ENCODE measurements at places on chromosomes 5 and 9.

- peak; percentile 5 for DNase-seq
Measured at GRCh38 chr9:20658677-20659473, 25.2 kb upstream of the FOCAD start.

DNA sequence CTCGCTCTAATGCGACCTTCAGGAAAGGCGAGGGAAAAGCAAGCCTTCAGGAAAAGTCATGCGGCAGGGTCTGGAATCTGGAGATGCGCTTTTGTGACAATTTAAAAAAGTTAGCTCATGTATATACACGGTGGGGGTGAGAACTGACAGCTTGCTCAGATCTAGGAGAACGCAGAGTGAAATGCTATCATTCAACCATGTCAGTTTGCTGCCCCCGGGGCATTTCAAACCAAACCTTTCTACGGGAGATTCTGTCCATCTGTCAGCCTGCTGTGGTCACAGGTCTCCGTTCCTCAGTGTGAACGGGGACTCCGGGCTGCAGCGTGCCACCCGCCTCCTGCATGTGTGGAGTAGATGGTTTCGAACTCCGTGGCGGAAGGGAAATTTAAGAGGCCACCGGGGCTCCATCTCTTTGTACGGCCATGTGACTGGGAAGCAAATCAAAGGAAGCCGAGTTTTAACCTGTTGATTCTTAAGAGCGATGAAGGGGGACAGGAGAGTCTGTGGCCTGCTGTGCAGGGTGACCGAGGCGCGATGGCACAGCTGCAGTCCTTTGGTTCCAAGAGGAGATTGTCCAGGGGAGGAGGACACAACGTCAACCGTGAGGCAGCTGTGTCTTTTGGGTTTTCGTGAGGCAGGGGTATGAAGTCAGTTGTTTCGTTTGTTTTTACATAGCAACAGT lies 45.9 kb downstream of the OTULIN start:
- DNase-seq = no peak

DNA sequence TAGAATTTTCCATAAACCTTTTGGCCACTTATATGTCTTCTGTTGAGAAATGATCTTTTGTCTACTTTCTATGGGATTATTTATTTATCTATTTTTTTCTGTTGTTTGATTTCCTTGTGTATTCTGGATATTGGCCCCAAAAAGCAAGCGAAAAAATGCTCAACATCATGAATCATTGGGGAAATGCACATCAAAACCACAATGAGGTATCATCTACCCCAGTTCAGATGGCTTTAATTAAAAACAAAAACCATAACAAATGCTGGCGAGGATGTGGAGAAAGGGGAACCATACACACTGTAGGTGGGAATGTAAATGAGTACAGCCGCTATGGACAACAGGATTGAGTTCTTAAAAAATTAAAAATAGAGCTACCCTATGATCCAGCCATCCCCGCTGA lies 125.0 kb upstream of the LPCAT1 start:
- no peak for DNase-seq

DNA sequence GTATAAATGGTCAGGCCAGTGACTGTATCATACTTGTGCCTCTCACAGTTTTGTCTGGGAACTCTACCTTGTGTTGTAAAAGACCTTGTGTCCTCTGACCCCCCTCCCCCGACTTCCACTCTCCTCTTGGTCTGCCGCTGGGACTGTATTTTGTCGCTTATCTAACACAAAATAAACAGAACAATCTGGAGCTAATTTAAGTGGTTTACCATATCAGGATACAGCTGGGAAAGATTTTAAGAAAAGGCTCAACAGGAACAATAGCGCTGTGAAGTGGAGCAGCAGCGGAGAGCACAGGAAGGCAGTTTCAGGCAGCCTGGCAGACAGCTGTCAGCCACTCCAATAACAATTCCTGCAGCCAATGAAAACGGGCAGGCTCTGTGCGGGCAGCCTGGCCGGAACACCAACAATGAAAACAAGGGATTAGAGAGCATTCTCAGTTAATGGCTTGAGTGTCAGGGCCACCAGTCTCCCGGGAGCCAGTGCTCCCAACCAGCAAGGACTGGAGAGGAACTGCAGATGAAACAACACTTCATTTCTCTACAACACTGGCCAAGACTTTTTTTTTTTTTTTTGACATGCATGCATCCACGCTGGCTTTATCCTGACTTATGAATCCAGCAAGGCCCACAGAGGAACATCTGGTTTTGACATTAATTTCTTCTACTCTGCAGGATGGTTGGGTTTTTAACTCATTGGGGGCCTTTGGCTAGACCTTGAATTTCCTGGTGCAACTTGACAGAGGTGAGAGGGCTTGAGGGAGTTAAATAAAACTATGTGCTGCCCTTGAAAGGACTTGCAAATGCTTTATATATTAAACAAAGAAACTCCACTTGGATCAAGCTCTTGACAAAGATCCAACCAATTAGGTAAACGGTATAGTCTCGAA lies 76.7 kb downstream of the ARSB start:
- DNase-seq = no peak

DNA sequence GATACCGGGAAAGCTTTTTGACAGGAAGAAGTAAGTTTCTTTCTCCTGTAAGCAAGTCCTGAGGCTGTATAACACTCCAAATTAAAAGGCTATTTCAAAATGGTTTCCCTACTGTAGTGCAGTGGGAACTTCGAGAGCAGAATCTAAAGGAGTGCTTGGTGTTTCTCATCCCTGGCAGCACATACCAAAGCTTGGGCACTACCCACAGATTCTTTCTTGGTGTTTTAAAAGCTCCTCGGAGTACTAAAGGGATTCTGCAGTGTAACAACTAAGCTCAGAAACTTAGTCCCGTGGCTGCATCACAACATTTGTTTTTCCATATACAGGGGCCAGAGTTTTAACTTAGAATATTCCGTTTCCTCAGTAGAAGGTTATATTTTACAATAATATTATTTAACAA lies 5.6 kb upstream of the APC start:
- DNase-seq = no peak

DNA sequence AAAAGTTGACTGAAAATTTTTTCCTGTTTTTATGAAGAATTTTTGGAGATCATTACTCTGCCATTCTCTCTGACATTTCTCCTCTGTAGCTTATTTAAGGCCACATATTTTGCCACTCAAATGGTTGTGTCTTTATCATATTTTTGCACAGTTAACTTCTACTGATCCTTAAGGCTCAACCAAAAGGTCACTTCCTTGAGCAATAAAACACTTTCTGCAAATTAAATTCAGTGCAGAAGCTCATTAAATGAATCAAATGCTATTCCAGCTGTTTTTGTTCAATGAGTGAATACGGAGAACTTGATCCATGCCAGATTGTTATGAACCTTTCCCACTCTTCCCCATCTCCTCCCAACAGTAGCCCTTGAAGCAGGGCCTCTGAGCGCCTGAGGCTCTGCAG lies 93.8 kb upstream of the EPB41L4A start:
- DNase-seq = no peak

DNA sequence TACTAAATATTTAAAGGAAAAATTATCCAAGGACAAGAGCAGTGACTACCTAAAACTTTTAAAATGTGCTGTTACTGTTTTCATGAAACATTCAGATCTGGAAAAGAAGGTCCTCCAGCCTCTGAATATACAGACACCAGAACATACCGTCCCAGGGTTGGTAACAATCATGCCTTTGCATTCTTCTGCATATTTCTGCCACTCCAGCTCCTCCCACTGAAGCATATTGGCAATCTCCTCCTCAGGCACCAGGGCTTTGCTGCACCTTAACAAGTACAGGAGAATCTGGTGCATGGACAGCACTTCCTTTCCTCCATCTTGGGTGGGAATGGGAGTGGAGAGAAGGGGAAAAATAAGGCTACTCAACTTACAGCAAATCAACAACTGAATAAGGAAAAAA lies 60.0 kb downstream of the DROSHA start:
- no peak for DNase-seq

DNA sequence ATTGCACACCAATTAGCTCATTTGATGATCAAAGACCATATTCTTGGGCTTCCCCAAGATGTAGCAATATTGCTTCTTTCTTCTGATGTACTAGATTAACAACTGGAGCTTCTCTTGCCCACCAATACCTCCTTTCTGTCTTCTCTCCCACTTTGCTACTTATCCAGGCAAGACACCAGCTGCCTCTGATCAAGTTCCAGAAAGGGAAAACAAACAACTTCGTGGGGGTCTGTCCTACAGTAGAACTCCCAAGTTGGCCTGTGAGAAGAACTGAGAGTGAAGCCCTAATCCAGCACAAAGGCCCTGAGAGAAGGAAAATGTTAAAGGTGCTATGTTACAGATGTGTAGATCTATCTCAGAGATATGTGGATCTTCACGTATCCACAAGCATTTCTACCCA lies 44.9 kb downstream of the ADAMTS12 start:
- no peak for DNase-seq

- DNase-seq = no peak
Measured at GRCh38 chr9:129665814-129666520, 520 bp downstream of the PRRX2 start.

DNA sequence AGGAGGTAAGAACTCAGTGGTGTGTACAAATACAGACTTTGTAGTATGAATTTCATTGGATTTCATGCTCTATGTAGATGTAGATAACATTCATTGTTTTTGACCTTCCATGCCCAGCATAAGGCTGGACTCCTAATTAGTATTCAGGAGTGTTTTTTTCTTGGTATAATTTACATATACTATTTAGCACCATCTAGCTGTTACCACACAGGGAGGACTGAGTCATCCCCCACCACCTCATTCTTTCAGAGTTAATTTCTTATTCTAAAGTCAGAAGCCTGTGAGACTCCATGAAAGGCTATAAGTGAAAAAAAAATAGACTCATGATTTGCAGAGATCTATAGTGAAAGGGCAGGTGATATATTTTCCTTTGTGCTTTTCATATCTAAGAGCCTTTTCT lies 555.0 kb downstream of the PRR16 start:
- DNase-seq = no peak

All from RPMI8226 (cell line).